Forelimb muscle (tissue), 1 donor: ENCODE measurements at places on chromosomes 12 and 14.

GRCh38 chr14:91413547-91414474 lies 3.8 kb downstream of the CCDC88C start:
- DNase-seq: no peak

GRCh38 chr12:98763656-98764055 lies 118.6 kb downstream of the APAF1 start:
- no peak for DNase-seq

DNA sequence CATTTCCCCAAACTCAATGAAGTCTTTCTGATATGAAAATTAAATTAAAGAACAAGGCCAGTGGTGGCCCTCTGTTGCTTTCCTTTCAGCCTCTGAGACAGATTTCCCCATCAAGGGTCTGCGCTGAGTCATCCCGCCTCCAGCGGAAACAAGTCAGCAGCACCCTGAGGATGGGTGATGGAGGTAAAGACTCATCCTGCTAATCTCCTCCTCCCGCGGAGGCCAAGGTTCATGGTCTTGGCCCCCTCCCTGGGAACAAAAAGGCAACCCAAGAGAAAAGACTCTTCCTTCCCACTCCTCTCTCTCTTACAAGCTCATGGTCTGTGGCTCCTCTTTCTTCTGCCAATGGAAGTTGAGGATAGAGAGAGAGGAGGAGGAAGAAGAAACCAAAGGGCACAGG lies 9.0 kb upstream of the NUMB start:
- DNase-seq: no peak

- DNase-seq: no peak
Measured at GRCh38 chr12:90015228-90015627, 306.6 kb upstream of the ATP2B1 start.

GRCh38 chr14:25756876-25757275 lies 706.9 kb upstream of the STXBP6 start:
- no peak for DNase-seq

- DNase-seq: no peak
Measured at GRCh38 chr14:93286212-93286890, 46.5 kb downstream of the BTBD7 start.

- DNase-seq: no peak
Measured at GRCh38 chr14:28083389-28083788, 683.2 kb upstream of the FOXG1 start.

DNA sequence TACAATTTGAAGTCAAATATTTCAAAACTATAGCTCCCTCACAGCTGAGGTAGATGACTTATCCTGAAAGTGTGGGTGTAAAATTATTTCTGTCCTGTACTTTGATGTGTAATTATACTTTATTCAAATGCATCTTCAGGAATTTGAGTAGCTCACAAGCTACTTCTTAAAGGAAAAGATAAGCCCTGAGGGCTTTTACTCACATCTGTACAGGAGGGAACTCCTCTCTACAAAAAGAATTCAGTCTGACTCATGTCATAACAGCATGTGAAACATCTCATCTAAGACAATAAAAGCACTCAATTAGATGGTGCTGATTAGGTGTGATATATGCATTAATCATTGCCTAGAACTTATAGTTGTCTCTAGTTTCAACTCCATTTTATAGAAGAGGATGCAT lies 452.0 kb downstream of the PRKD1 start:
- no peak for DNase-seq

DNA sequence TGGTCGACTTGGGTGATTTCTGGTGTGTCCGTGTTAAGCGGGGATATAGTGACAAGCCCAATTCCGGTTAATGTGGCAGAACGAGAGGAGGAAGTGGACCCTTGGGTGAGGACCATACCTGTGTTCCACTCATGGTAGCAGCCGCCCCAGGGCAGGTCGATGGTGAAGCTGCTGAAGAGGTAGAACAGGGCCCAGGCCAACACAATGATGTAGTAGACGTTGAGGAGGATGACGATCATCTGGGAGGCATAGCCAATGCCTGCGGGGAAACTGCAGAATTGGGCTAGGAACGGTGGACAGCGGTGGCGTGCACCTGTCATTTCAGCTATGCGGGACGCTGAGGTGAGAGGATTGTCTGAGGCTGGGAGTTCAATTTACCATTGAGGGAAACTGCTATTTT lies 20.1 kb downstream of the SLC6A13 start:
- no peak for DNase-seq

- no peak for DNase-seq
Measured at GRCh38 chr14:85934886-85935254, 404.9 kb downstream of the FLRT2 start.

- no peak for DNase-seq
Measured at GRCh38 chr14:22509036-22509709, 79.9 kb downstream of the DAD1 start.

- no peak for DNase-seq
Measured at GRCh38 chr12:5648692-5649359, 216.9 kb downstream of the NTF3 start.
